Activated CD8-positive, alpha-beta memory T cell treated with anti-CD3 and anti-CD28 coated beads for 24 hours (primary cell): ENCODE measurements at places on chromosomes 5 and 9.
A peak's percentile ranks its signal among the peaks of the same experiment; 100 is the strongest.

- no peak for DNase-seq
Measured at GRCh38 chr9:101311758-101312420, 72.9 kb downstream of the BAAT start.

DNA sequence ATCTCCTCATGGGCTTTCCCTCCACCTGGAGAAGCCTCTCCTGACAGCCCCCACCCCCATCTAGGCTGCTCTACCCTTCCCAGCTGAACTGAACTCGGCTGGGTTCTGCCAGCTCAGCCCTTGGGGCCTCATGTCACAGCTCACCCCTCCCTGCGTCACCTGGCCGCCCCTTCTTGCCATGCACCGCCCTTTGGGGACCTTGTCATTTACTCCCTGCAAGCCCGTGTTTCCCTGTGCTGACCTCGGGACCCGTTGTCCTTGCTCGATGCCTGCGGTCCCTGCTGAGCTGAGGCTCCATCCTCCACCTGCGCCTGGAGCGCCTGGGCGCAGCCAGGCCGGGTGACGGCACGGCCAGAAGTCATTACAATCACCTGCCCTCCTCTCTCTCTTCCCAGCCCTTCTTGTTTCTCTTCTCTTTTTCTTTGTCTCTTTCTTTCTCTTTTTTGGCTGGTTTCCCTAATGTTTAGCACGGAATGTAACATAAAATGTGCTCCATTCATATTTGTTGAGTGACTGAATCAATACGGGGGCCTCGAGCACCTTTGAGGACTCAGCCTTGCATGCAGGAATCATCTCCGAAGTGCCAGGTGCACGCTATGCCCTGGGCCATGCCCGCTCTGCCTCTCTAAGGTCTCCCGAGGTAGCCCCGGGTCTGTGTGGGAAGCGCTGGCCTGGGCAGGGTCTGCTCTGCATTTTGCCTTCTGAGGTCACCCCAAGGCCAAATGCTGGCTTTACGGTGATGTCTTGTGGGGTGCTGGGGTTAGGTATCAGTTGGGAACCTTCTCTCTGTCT lies 48.1 kb upstream of the COL5A1 start:
- no peak for DNase-seq

DNA sequence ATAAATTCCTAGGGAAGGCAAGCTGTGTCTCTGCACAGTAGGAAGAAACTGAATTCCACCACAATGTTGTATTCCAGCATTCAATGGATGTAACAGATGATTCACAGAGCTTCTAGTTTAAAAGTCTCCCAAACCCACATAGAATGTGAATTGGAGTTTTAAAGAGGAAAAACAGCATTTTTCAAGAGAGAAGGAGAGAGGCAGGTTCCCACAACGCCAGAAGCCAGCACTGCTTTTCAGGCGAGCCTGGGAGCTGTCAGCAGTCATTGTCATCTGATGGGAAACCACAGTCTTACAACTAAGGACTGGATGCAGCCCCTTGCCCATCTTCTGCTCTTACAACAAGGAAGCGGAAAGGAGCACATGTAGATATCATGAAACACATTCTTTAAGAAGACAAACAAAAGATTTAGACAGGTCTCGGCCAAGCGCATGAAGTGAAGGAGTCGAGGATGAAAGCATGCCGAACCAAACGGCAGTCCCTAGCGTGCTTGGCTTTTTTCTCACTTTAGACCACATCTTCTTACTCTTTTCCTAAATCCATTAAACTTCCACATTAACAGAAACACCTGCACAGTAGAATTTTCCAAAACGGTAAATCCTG lies 638 bp downstream of the DIRAS2 start:
- DNase-seq: no peak

- DNase-seq: no peak
Measured at GRCh38 chr5:174428895-174429294, 295.5 kb upstream of the MSX2 start.

DNA sequence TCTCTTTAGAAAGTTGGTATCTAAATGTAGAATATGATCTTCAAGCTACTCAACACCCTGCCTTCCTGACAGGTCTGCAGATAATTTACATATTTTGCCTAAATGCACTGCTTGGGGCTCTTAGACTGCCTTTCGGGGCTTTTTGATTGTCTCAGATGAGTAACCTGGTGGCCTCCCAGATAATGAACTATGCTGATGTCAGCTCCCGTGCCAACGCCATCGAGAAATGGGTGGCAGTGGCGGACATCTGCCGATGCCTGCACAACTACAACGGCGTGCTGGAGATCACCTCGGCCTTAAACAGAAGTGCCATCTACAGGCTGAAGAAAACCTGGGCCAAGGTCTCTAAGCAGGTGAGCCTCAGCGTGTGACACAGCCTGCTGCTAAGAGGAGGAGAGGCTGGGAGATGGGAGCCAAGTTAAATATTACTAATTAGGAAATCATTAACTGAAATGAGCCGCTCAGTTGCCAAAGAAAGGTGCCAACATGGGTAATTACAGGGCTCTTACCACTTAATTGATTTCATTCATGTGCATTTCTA lies 20.8 kb upstream of the CKMT2 start:
- DNase-seq: no peak

DNA sequence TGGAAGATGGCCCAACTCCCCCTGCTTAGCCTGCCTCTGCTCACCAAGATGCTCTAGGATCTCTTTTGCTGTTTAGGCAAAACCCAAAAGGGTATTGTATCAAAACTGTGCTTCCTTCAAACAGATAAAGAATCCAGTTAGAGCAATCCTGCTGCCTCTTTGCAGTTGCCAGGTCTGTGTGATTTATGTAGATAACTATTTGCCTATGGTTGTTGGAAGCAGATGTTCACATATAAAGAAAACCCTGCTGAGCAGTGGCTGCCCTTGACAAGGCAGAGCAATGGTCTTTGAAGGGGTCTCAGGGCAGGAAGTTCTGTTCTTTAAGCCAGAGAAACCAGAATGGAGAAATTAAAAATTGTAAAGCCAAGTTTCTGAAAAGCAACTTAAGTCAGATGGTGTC lies 68.6 kb downstream of the LRRC70 start:
- DNase-seq: no peak

DNA sequence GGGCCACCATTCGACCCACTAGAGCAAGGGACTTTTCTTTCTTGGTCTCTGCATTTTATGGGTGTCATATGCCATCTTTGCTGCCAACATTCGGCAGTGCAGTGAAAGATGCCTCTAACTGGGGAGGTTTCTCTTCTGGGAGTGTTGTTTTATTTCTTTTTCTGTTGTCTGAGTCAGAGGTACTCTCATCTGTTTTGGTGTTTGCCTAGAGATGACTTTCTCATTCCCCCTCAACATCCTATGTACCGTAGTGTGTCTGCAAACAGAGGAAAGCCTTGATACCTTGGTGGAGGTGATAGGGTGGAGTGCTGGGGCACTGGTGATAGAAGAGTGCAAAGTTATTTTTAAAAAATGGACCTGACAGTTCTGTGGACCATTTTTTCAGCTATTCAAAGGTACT lies 182.1 kb downstream of the ARHGAP26 start:
- DNase-seq: no peak

- DNase-seq: no peak
Measured at GRCh38 chr5:153671653-153672346, 181.3 kb downstream of the GRIA1 start.

- no peak for DNase-seq
Measured at GRCh38 chr5:96597438-96598020, 64.6 kb upstream of the CAST start.

GRCh38 chr9:7536310-7536939 lies 263.2 kb downstream of the DMAC1 start:
- DNase-seq: peak; percentile 57

DNA sequence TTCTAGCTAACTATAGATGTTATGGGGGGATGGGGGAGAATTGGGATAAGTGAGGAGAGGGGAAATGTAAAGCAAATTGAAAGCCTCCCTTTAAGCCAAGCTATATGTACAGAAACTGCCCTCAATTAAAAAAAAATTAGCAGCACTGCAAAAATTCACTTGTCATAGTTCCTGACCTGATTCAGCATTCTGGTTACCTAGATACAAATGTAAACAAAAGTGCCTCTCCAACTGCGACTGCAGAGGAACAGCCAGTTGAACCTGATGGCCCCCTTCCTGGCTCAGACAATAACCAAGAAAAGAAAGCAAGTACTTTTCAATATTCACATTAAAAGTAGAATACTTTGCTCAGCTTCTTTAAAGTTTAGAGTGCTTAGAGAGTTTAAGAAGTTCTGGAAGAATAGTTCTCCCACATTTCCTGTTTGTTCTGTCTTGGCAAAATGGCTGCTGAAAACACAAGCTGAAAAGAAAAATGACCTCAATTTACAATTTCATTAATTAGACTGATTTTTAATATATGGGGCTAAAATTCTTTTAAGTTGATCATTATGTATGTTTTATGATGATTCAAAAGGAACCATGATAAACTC lies 1.5 kb downstream of the FAM81B start:
- DNase-seq: no peak

GRCh38 chr5:127916885-127917573 lies 166.5 kb upstream of the SLC12A2 start:
- DNase-seq: no peak

GRCh38 chr9:137647096-137647714 lies 28.4 kb downstream of the EHMT1 start:
- no peak for DNase-seq

DNA sequence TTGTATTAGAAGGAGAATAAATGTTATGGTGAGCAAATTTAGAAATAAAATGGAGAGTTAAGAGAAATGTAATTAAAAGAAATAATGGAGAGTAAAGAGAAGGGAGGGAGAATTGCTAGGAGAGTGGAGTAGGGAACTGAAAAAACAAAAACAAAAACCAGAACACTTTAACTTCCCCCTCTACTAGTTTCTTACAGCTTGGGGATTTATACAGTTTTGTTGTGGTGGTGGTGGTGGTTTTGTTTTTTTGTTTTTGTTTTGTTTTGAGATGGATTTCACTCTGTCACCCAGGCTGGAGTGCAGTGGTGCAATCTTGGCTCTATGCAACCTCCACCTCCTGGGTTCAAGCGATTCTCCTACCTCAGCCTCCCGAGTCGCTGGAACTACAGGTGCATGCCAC lies 322.4 kb downstream of the TMEM167A start:
- DNase-seq: no peak

DNA sequence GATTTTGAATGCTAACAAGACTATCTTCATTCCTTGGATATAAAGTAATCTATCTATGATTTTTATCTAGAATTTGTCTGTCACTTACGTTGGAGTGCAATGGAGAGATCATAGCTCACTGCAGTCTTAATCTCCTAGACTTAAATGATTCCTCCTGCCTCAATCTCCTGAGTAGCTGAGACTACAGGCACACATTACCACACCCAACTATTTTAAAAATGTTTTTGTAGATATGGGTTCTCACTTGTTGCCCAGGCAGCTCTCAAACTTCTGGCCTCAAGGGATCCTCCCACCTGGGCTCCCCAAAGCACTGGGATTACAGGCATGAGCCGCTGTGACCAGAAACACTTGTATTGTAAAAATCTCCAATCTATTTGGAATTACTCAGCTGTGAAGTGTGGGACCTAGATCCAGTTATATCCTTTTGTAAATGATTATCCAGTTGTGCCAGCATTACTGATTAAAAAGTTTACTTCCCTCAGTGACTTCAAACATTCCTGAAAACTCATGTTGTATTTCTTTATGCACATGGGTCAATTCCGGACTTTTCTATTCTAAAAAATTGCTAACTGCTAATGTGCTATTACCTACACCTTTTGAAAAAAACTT lies 1793.8 kb upstream of the WWC1 start:
- no peak for DNase-seq

DNA sequence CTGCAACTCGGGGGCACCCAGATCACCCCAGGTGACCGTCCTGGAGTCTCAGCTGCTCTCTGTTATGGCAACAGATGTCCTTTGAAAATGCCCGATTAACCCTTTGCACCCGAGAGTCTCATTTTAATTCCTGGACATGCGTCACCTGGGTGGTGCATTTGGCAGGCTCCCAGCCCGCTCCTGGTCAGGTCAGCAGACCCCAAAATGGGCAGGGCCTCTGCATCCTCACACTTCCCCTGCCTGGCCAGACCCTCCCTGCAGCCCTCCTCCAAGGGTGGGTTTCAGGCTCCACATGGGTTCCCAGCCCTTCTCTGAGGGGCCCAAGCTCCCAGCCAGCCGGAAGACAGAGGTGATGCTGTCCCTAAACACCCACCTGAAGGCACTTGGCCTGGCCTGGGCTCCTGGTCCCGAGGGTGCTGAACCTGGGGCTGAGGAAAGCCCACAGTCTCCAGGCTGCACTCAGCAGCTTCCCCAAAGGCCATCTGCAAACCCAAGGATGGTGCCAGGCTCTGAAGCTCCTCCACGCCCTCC lies 69.4 kb downstream of the PSMB7 start:
- no peak for DNase-seq

- DNase-seq: no peak
Measured at GRCh38 chr5:176578391-176578808, 29.3 kb downstream of the CDHR2 start.

- DNase-seq: no peak
Measured at GRCh38 chr9:68802525-68803015, 97.5 kb downstream of the PIP5K1B start.

- no peak for DNase-seq
Measured at GRCh38 chr5:113875096-113875495, 361.6 kb downstream of the YTHDC2 start.

- DNase-seq: no peak
Measured at GRCh38 chr9:135946392-135946994, 14.7 kb downstream of the UBAC1 start.

DNA sequence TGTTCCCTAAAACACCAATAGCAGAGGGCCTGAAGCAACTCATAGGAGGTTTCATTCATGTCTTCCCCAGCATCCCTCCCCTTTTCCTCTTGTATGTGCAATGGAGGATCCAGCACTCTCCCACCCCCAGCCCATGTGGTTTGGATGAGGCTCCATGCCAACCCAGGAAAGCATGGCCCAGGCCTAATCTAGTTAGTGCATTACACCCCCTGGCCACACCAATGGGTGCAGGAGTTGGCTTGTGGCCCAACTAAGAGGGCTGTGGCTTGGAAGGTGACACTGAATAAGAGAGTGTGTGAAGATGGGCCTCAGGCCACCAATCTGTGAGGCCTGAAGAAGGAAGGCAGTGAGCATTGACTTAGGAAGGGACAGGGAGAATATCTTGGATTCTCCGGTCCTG lies 70.8 kb upstream of the SMIM23 start:
- DNase-seq: peak; percentile 43

DNA sequence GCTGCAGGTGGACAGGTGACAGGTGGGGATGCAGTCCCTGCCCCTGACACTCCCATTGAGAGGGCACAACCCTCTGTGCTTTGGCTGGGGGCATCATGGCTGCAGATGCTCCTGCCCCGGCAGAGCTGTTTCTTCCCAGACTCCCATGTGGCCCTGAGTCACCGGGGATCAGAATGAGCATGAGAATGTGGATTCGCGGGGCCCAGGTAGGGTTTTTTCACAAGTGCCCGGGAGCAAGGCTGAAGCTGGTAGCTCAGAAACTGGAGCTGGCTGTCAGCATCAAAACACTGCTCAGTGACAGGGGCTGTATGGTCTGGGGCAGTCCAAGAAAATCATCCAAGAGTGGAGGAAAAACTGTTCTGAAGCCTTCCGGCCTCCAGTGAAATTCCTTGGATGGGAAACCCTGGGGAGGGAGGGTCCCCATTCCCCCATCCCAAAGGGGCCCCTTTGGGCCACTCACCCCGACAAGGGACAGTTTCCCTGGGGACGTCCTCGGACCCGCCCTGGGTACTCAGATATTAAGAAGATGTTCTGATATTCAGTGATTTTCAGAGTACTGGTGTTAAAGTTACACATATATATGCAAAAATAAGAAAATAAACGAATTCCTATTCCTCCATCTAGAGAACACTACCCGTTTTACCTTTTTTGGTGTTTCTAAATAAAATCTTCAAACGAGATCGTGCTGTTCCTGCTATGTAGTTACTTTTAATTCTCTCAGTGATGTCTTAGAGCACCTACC lies 120.1 kb upstream of the LPCAT1 start:
- no peak for DNase-seq
